NCI-H1694 treated with DMSO at 0.1 percent for 48 hours (cell line): ENCODE measurements at places on chromosomes 16 and 17.
A peak's percentile ranks its signal among the peaks of the same experiment; 100 is the strongest.

GRCh38 chr17:81065500-81065899, 30.5 kb downstream of the BAIAP2 start:
- no peak for DNase-seq

DNA sequence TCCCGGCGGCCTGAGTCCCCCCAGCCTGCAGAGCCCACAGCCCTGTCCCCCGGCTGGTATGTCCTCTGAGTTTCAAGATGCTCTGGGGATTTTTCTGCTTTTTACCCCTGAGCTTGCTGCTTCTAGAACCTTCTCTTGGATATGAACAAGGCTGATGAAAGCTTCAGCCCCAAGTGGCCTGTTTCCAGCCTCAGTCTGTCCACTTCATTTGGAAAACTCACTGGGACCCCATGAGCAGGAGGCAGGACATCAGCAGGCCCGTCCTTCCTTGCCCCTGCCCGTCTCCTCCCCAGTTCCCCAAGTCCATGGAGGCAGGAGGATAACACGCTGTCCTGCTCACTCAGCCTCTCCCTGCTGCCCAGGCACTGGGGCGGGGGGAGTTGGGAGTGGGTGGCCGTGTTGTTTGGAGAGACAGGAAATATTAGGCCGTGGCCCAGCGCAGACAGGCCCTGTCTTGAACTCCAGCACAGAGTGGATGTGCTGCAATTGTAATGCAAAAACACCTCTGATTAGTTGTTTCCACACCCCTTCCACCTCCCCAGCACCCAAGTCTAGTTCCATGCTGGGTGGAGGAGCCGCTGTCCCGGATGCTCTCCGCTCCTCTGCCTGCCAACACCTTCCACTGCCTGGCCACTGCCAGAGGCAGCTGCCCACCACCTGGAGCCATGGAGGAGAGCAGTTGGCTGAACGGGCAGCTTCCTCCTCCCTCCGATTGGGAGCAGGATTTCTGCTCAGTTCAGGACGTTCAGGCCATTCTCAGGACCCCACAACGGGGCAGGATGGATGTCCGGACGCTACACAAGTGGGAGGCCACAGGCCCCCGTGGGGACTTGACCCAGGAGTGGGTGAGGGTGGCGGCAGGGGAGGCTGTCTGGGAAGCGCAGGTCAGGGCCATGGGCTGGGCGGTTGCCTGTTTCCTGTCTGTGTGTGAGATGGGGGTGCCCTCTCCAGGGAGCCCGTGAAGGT, 216.9 kb upstream of the GSE1 start:
- no peak for DNase-seq

- DNase-seq, result no peak
Observed at GRCh38 chr17:73231395-73231794, 30.3 kb downstream of the CPSF4L start.

DNA sequence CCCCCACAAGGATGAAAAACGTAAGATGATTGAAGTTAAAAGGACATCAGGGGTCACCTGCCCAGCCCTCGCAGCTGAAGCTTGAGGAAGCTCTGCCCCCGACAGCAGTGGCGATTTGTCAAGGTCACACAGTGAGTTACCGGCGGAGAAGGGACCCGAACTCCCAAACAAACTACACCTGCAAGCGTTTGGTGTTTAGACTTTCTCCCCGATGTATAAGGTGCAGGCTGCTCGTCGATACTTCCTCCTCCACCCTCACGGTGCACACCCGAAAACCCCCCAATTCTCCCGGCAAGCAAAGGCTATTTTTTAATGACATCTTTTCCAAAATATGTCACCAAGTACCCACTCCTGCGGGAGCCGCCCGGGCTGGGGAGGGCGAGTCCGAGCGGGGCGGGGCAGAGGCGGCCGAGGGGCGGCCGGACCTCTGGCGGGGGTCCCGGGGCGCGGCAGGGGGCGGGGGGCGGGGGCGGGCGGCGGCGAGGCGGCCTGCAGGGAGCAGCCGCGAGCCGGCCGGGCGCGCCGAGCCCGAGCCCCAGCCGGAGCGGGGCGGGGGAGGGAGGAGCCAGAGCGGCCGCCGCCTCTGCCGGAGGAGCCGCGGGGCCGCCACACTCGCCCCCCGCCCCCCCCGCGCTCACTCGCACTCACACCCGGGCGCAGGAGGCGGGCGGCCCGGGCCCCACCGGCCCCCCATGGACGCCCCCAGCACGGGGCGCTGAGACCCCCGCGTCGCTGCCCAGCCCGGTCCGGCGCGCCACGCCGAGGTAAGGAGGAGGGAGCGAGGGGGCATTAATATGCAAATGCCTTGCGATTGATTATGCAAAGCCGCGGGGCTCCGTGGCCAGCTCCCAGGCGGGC, at the start of gene THRA:
THRA (plus strand) TSS at position 637 of the 858 bp plus-strand sequence. CDS start 11,524 bp downstream, outside the sequence.
- peak; percentile 32 for DNase-seq

DNA sequence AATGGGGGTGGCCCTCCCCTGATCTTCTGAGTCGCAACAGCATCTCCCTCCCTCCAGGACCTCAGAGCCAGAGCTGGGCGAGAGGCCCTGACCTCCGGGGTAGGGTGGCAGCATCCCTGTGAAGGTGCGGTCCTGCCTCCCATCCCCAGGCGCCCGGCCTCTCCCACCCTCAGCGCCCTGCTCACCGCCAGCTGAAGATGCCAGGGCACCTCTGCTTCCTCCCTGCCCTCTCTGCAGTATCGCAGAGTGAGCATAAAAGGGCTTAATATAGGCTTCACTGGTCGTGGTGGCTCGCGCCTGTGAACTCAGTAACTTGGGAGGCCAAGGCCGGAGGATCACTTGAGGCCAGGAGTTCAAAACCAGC, 10.7 kb upstream of the MPP2 start:
- no peak for DNase-seq
